ENCODE measurements at places on chromosomes 4 and X.
A peak's percentile ranks its signal among the peaks of the same experiment; 100 is the strongest.

DNA sequence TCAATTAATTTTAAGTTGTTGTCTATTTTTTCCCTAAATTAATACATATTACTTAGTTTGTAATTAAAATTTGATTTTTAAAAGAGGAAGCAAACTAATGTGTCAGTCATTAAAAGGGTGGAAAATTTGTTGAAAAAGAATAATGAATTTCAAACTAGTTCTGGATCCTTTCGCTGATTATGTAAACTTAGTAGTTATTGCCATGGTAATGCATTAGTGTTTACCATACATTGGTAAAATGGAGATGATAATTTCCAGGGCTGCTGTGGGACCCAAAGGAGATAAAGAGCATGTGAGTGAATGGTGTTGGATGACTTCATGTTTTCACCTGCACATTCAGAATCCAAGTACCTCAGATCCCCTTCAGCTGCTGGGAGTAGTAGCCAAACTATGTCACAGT lies 6.5 kb downstream of the BEX3 start:
- no peak for DNase-seq

DNA sequence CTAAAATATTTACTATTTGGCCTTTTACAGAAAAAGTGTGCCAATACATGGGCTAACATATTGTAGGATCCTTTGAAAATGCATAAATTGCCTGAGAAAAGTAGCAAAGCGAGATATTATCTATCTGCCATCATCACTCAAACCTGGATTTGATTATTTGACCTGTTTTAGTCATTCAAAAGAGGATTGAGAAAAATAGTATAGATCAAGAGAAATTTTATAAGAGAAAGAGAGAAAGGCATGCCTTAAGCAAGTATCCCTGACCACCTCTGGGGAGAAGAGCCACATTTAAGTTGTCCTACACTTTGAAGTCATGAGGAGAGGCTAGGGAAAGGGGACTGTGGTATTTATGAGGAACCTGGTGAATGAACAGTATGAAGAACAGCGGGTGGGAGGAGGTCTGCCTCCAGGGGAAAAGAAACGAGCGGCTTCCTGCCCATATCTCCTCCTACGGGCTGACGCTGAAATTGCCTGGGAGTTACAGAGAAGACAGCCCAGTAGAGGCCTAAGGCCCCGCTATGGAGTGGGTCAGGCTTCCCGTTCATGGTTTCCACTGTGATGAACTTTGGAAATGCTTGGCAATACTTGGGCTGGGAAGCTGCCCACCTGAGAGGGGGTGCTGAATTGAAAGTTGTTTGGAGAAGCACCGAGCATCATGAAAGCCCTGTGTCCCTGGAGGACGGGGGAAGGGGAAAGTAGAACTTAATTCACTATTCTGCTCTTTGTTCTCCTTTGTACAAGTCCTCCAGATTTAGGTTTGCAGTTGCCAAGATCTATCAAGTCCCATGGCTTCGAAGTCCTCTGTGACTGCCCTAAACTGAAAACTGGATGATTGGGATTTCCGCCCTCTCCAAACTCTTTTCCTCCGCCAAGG lies 106.9 kb upstream of the ACSL4 start:
- peak; percentile 18 for DNase-seq

DNA sequence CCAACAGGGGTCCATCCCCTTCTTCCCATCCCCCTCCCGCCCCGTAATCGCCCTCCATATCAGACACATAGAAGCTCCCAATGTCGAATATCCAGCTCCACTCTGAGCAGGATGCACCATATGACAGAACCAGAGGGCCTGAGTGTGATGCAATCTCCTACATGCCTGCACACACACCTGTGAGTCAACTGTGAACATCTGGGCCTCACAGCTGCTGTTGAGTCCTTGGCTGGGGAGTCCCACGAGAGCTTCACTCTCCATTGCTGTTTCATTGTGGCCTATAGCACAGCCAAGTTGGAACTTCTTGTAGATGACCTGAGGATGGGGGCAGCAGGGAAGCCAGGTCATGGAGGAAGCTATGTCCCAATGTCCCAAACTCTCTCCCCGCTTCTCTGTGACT lies 8.2 kb downstream of the SLC38A5 start:
- no peak for DNase-seq

- DNase-seq, result no peak
Observed at GRCh38 chr4:6526671-6527091, 48.3 kb upstream of the MAN2B2 start.

DNA sequence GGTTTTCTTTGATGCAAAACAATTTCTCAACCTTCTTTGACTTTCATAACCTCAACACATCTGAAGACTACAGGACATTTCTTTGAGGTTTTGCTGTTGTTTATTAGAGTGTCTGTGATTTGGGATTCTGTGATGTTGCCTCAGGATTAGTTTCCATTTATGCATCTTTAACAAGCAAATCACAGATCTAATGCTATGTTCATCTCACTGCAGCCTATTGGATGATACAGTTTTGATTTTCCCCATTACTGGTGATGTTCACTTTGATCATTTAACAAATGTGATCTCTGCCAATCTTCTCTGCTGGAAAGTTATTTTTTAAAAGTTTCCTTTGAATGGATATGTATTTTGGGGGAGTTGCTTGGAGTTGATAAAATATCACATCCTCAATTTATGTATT lies 624.9 kb upstream of the HS3ST1 start:
- DNase-seq, result no peak

DNA sequence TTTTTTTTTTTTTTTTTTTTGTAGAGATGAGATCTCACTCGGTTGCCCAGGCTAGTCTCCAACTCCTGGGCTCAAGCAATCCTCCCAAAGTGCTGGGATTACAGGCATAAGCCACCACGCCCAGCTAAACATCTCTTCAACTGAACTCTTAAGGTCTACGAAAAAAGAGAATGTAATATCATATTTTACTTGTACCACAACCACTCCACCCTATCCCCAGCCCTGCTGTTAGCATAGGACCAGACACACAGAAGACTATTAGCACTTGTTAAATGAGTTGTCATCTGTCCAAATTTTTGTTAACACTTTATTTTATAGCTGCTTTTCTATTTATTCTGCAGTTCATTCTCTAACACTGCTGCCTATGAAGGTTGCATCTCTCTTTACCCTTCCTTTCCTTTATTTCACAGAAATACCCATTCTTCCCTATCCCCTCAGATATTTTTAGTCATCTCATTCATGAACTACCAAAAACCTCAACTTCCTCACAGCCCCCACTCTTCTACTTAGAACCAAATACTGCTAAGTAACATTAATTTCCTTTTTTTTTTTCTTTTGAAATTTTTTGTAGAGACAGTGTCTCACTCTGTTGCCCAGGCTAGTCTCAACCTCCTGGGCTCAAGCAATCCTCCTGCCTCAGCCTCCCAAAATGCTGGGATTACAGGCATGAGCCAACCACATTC lies 10.1 kb downstream of the SNX12 start:
- peak; percentile 10 for DNase-seq

- no peak for DNase-seq
Observed at GRCh38 chrX:128458888-128459287, 406.7 kb upstream of the ACTRT1 start.

DNA sequence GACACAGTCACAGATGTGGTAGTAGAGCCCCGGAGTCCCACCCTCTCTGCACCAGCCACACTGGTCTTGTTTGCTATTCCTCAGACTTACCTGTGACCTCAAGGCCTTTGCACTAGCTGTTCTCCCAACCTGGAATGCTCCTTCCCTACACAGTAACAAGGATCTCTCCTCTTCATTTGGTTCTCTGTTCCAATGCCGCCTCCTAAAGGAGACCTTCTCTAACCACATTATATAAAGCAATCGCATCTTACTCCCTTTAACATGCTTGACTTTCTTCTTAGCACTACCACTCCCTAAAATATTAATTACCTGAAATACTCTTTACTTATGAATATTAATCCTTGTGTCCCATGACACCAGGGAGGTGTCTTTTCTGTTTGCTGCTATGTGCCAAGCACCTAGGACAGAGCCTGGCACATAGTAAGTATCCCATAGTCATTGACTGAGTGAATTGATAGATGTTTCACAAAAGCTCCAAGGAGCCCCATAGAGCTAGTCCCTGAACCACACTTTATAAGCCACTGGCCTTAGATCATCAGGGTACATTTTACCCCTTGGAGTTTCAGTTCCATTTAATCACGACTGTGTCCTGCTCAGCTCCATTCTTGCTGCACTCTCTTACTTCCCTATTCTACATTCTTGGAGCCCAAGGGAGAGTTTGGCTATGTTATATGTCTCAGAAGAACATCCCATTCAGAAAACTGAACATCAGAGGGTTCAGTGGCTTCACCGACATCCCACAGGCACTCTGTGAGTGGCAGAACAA lies 312.7 kb downstream of the RAB28 start:
- DNase-seq, result no peak

DNA sequence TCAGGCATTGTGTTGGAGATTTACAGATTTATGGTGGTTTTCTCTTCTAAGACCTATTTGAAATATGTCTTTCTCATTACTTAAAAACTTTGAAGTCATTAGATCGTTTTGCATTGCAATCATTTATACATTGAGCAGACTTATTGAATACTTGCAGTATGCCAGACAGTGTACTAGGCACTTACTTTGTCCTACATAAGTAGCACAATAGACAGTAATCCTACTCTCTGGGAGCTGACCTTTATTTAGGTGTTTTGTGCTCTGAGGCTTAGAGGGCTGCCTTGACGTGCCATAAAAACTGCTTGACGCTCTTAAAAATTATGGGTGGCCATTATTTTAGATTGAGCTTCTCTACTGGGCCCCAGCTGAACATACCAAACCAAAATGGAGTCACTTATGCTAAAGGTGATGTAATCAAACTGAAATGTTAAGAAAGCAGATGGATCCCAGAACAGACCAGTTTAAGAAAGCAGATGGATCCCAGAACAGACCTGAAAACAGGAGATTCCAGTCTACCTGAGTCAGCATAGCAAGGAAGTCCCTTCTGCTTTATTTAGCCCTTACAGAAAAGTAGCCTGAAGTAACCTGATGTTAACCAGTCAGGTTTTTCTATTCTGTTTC lies 42.4 kb downstream of the PTTG2 start:
- DNase-seq, result no peak

- DNase-seq, result no peak
Observed at GRCh38 chr4:101914761-101915160, 124.2 kb downstream of the BANK1 start.

DNA sequence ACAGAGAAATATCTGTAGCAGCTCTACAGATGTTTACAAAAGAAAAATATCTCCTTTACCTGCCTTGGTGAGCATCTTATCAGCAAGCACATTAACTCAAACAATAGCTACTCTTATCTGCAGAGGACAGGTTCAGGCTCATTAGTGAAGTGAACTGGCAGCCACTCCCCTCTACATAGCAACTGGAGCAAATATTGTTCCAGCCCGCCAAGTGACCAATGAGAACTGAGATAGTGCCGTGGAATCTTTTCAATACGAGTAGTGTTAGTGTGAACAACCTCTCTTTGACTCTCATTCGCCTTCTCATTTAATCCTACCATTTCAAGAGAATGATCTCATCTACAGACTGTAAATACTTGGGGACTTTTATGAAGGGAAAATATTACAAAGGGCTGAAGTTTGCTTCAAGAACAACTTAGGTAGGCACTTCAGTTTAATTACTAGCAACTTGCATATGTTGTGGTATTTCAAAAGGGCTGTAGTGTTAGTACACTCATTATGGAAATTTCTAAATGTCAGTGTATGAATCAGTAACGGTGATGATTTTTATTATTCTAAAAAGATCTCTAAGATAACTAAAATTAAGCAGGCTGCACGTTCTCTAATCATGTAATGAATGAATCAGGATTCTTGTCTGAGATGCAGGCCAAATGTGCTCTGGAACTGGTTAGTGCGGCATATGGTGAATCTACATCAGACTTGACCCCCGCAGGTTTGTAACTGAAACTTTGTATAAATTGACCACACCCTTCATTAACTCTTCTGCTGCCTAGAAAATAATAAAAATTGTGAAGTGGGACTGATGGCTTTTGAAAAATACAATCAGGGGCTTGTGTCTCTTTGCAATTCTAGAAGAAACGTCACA lies 72.4 kb downstream of the PALLD start:
- no peak for DNase-seq

- DNase-seq, result no peak
Observed at GRCh38 chrX:77949840-77950239, 19.6 kb downstream of the PGAM4 start.

DNA sequence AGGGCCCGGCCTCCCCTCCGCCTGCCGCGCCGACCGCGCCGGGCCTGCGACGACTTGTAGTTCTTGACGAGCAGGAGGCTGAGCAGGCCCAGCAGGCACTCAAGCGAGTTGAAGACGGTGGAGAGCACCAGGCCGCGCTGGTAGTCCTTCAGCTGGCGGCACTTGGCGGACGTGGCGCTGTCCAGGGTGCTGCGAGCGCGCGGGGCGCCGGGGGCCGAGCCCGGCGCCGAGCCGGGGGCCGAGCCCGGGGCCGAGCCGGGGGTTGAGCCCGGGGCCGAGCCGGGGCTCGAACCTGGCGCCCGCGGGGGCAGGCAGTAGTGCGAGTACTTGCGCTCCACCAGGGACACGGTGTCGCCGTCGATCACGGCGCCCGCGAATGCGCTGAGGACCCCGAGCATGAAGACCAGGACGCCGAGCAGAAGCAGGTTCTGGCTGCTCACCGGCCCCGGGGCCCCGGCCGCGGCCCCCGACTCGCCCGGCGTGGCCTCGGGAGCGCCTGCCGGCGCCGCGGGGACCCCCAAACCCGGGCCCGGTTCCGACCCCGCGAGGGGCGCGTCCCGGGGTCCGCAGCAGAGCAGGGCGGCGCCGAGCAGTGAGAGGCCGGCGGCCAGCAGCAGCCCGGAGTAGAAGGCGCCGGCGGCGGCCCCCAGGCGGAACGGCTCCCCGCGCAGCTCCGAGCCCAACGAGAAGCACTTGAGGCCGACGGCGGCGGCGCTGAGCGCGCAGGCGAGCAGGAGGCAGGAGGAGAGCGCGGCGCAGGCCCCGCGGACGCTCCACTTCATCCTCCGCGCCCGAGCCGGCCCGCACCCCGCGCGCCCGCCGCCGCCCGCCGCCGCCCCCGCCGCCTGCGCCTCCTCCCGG lies 584 bp downstream of the TMEM271 start:
- no peak for DNase-seq

DNA sequence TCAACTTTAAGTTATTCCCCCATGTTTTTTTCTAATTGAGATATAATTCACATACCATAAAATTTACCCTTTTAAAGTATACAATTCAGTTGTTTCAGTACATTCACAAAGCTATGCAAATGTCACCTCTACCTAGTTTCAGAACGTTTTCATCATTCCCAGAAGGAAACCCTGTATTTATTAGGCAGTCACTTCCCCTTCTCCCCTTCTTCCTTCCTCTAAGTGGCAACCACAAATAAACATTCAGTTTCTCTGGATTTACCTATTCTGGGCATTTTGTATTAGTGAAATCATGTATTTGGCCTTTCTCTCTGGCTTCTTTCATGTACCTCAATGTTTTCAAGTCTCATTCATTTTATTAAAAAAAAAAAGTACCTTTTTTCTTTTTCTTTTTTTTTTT lies 101.9 kb downstream of the TET2 start:
- DNase-seq, result no peak

GRCh38 chr4:15938182-15938581 lies 358 bp downstream of the FGFBP1 start:
- no peak for DNase-seq

DNA sequence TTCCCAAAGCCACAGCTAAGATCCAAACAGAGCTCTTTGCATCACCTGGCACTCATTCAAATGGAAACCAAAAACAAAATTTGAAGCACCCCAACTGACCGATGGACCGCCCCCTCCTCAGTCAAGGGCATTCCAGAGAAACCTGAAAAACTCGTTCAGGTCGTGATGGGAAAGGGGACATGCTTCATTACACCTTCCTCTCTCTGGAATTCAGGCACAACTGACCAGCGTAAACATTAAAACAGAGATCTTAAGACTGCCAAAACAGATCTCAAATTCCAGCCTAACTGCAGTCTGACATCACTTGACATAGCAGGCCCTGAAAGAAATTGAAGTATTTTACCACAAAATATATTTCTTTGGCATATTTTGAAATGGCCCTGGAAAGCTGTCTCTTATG lies 28.5 kb downstream of the PTTG2 start:
- DNase-seq, result no peak
